Body of pancreas (tissue), 4 donors: ENCODE measurements at places on chromosomes 12 and 14. TPM values are rescaled to one million over a fixed set of nuclear protein-coding genes. Genes with fewer than 3 reads are reported as not detected.

DNA sequence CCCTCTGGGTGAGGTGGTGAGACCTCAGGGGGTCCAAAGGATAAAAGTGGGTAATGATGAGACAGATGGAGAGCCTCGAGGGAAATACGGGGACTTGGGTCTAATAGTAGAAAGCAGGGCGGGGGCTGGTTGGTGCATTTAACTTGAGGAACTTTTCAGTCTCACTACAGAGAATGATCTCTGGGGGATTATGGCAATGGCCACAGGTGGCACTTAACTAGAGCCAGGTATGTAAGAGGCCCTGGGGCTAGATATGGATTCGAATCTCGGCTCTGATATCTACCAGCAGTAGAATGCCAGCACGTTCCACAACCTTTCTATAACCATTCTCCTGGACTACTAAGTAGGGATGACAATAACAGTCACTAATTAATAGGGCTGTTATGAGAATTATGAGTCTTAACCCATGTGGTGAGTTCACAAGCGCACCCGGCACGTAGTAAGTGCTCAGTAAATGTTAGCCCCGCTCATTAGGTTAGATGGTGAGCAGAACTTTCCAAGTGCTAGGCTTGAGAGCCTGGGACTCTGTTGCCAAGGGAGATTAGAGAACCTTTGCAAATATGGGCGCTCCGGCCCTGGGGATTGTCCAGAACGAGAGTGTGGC, 888 bp upstream of the PLXNC1 start:
- no peak for DNase-seq

GRCh38 chr12:64825143-64826021, 935 bp downstream of the TBC1D30 start:
- no peak for DNase-seq

DNA sequence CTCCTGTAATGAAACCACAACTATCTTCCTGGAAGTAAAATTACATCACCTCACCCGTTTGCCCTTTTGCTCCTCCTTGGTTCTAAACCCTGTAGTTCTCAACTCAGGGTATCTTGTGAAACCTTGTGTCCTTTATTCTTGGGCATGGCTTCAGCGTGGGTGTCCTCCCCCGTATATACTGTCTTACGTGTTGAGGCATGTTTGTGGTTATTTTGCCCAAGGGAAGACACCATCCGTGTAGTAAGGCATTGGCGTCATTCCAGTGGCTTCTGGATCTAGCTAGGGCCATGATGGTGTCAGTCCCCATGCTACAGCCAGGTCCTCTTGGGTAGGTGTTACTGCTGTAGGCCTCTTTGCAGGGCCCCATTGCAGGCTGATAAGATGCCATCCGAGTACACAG, 115.4 kb downstream of the ZFP36L1 start:
- DNase-seq, result no peak

GRCh38 chr12:124559182-124560017, 8.0 kb downstream of the NCOR2 start:
- no peak for DNase-seq

DNA sequence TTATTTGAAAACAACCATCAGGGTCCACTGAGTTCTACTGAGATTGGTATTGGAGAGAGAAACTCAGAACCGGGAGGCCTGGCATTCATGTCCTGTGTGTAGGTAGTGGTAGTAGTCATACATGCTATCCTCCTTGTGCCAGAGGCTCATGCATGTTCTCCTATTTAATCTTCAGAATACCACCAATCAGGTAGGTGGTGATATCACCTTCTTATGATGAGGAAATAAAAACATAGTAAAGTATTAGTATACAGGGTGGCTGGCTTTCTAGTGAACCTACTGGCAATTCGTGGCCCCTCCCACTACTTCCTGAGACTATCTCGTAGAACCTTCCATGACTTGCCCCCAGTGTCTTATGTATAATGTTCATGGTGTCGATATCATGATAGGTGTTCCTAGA, 40.5 kb upstream of the EID3 start:
- no peak for DNase-seq

GRCh38 chr12:106873983-106874382, 81.7 kb upstream of the TMEM263 start:
- DNase-seq, result no peak

- no peak for DNase-seq
Measured at GRCh38 chr12:31626270-31626995, 33.1 kb upstream of the ETFBKMT start.

AICDA gene
- not detected for total RNA-seq
